ENCODE measurements at places on chromosomes 3 and 15. TPM values are rescaled to one million over a fixed set of nuclear protein-coding genes. Genes with fewer than 3 reads are reported as not detected.

The NR1I2 gene
- polyA plus RNA-seq = 0.54 TPM

- DNase-seq = no peak
These were observed 31.8 kb downstream of the UMPS start for GRCh38 chr3:124761935-124762660.

- no peak for DNase-seq
These were observed 9.7 kb downstream of the MEIS2 start for GRCh38 chr15:37090543-37091175.

The SH2D7 gene
- polyA plus RNA-seq = 0.37 TPM

DNA sequence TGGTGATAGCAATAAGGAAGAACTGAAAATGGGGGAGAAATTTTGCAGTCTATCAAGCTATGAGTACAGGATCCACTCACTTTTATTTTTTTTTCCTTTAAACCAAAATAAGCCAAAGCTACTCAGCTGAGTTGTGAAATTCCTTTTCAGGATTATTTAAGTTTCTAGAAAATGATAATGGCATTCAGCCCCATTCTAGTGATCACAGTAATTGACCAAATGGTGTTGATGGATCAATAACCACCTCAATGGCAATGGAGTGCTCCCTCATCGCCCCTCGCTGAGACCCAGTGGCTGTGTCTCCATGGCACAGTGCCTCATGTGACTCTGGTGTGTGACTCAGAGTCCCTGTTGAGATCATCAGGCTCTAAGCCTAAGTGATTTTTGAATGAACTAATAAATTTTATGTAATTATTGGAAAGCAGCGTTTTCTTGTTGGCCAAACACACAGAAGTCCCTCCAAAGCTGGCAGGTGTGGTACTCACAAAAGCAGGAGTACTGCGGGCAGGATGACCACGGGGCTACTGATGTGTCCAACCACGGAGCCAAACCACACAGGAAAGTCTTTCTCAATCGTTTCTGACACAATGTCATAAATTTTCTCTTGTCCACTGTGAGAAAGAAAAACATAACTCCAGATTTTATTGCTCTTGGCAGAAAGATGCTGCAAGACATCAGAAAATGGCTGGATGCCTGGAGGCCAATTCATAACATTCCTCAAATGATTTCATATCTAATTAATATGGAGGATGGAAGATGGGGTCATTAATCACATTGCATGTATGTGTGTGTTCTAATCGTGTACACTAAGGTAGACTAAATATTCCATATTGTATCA is 14.4 kb upstream of the STARD5 start:
- no peak for DNase-seq

DNA sequence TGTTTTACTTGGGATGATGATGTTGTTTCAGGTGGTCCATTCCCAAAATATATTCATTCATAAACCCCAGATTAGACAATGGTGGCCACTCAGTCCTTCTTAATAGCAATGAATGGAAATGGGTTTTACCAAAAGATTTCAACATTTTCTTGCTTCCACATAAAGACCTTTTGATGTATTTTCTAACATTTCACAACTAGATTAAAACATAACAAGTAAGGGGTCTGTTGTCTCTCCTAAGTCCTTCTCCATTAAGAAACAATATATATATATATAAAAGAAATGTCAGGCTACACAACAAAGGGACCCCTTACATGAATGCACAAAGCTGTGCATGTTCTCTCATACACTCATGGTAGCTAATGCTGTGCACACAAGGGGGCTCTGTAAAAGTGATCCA is 176.4 kb downstream of the ANXA2 start:
- no peak for DNase-seq

GRCh38 chr3:50490424-50490823 is 13.0 kb downstream of the CACNA2D2 start:
- no peak for DNase-seq

The MAPKBP1 gene
- polyA plus RNA-seq = 12.3 TPM

The TAMM41 gene
- 18.9 TPM for polyA plus RNA-seq

GRCh38 chr3:4429648-4430350 is 37.3 kb downstream of the SUMF1 start:
- no peak for DNase-seq

DNA sequence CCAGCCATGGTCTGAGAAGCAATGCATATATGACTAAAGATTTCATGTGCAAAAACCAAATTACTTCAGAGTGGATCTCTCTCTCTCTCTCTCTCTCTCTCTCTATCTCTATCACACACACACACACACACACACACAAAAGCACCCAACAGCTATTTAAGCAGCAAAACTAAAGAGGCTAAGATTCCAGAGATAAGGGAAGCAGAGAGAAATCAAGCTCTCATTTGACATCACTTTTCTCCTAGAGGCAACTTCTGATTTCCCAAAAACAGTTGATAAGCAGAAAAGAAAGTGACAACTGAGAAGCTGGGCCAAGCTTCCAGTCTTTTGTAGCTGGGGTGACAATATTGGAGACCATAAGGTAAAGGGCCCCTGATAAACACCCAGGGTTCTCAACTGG is 526.0 kb upstream of the NR2F2 start:
- no peak for DNase-seq

The CDCP1 gene
- 0.93 TPM for polyA plus RNA-seq

- no peak for DNase-seq
These were observed 108.1 kb upstream of the CCNL1 start for GRCh38 chr3:157268026-157268425.

The CFAP100 gene
- 0.44 TPM for polyA plus RNA-seq
